NCI-H1417 treated with DMSO at 0.1 percent for 48 hours (cell line): ENCODE measurements at places on chromosomes 6 and 20.

- no peak for DNase-seq
Observed at GRCh38 chr6:37630281-37630799, 67.3 kb downstream of the MDGA1 start.

DNA sequence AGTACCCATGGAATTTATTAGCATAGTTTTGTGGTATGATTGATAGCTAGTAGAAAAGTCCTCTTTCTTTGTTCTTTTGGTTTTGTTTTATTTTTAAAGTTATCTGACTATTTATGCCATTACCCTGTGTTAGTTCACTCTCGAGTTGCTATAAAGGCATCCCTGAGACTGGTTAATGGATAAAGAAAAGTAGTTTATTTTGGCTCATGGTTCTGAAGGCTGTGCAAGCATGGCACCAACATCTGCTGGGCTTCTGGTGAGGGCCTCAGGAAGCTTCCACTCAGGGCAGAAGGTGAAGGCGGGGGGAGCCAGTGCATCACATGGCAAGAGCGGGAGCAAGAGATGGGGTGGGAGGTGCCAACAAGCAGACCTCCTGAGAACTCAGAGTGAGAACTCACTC, 166.5 kb downstream of the MTHFD1L start:
- DNase-seq: no peak

GRCh38 chr20:60214901-60215815, 256.9 kb downstream of the CDH26 start:
- no peak for DNase-seq

DNA sequence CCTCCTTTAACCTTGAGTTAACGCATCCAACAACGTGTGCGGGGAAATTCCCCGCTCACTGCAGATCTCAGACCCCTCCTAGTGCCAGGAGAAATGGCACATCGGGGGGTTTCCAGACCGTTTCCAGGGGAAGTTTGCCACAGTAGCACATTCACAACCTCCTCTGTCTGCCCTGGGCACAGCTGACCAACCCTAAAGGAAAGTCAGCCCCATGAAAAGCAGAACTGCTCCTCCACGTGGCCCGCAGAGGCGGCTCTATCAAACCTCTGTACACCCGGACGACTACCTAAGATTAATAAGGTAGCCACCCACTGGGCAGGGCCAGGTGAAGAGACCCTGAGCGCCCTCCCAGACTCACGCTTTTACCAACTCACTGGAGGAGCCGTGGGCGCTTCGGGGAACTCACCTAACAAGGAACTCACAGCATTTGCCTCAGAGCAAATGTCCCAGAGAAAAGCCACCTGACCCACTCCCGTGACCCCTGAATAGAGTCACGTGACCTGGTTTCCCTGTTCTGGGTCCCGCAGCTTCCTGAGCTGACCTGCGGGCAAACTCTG, 93.1 kb downstream of the PRND start:
- no peak for DNase-seq

GRCh38 chr6:46104209-46104608, 25.6 kb upstream of the ENPP4 start:
- no peak for DNase-seq

DNA sequence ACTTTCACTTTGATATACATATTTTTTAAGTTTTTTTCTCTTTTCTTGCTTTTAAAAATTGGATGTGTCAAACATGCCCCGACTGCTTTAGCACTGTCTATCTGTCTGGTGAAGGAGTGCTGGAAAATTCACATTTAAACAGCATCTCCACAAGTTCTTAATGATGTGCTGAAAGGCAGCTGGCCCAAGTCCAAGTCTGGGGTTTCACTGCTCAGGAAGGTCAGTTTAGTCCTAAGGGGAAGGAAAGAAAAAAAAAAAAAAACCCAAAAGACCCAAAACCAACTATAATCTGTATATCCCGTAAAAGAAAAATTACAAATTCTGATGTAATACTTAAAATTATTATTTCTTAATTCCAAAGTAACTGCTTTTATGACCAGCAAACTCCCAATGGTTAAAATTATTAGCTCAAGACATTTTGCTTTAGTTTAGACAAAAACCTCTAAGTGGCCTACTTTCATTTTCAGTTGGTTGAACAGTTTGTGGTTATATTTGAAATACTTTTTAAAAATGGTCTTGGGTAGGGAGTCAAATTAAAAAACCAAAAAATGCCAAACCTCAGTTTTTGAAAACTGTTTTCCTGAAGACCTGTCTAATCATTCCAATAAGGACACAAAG, 79.5 kb upstream of the PREP start:
- DNase-seq: no peak

DNA sequence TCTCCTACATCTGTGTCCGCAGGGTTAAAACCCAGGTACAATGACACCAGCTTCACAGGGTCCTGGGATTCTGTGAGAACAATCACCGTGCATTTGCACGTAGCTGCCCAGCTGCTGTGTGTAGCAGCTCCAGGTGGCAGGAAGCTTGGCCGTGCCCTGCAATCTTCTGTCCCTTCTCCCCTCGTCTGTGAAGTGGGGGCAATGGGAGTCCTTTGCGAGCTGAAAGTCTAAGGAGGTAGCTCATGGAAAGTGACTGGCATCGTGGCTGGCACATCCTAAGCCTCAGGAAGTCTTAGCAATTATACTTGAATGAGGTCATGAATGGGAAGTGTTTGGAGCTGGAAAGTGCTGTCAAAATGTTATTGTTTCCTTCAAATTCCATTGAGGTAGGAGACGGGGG, 137.1 kb downstream of the SMOC2 start:
- no peak for DNase-seq

DNA sequence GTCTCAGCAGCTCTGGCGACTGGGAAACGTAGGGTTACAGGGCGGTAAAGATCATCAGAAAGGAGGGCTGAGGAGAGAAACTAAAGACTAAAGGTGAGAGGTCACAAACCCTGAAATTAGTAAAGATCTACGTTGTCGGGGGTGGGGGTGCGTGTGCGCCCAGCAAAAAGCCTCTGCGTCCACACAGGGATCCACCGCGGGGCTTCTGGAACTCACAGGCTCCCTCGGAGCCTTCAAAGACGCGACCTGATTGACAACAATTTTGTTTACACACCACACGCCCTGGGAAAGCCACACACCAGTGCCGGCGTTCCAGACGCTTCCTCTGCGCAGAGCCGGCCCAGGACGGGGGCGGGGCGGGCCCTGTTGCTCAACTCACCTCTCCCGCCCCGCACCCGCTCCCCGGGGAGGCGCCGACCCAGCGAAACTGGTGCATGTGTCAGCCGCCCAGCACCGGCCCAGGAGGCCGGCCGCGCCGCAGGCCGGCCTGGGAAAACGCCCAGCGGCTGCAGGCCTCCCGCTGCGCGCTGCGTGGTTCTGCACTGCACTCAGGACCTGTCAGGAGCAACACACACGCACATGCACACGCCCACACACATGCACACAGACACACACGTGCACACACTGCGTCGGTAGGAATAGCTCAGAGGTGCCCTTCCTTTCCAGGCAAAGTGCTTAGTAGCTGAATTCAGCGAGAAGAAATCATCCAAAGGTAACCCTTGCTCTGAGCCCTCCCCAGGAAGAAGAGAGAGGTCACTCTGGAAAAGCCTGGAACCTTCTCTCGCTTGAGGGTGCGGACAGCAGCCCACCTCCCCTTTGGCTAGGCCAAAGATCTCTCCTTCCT, 57.2 kb upstream of the ARID1B start:
- no peak for DNase-seq

GRCh38 chr6:43950051-43950605, 177.1 kb downstream of the MRPL14 start:
- DNase-seq: no peak

DNA sequence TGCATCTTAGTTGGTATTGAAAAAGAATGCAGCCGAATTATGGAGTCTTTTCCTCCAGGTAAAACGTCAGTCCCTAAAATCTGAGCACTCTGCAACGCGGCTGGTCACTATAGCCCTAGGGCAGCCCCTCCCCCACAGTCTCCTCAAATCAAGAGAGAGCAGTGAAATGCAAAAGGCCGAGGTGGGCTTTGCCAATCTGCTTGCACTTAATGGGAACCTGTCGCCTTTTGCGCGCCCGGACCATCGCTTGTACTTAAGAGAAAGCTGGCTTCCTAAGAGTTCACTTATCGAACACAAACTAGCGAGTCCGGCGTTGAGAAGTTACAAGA, 447 bp downstream of the MCM3 start:
- peak; percentile 21 for DNase-seq

- DNase-seq: no peak
Observed at GRCh38 chr6:159234102-159234553, 64.9 kb downstream of the FNDC1 start.

DNA sequence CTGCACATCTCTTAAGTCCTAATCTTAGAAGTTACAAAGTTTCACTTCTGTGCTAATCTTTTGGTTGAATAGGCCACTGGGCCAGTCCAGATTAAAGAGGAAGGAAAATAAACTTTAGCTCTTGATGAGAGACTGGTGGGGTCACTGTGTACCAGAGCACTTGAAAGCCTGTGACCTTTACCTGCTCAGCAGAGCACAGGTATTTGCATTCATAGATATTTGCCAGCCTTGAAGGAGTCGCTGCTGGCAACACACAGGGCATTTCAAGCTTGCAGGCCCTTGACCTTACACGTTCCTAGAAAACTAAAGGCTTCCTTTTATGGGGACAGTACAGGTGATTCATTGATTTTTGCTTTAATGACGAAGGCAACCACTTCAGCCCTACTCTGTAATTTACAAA, 108.4 kb upstream of the SLC22A23 start:
- no peak for DNase-seq

DNA sequence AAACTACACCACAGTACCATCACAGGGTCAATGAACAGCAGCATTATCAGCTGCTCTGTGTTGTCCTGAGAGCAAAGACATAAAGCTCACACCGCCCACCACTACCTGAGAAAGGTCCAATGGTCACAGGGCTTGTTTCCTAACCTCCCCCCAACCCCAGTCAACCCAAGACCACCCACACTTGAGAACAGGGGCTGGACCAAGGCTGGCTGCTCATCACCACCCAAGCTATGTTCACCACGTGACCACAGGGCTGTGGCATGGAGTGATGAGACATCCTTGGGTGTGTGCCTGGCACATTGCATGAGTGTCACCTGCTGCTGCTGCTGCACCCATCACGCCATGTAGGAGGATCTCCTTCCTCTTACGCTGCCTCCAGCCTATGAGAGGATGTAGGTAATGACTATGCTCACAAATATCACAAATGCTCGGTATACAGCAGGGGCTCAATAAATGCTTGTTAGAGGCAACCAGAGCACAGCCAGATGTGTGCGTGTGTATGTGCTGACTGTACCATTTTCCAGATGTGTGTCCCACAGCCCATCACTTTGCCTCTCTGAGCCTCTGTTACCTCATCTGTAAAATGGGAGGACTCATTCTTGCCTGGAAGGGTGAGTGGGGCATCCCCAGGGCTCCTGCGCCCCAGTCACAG, 23.3 kb upstream of the SIRPA start:
- no peak for DNase-seq

DNA sequence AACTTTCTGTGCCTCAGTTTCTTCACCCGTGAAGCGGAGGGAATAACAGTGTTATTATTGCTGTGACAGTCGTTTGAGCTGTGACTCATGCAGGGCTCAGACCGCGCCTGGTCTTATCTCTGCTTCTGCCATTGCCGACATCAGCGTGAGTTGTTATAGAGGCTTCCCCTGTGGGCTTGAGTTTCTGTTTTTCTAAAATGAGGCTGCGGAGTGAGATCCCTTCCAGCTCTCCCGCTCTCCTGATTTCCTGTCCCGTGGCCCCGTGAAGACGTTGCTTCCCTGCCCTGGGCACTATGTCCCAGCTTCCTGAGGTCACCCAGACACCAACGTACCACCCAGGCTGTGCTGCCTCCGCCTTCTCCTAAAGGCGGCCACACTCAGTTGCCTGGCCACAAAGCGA, 278.5 kb downstream of the BMP7 start:
- DNase-seq: no peak
